Thymus (tissue), 14 donors: ENCODE measurements at places on chromosomes 7 and 10.

- DNase-seq, result no peak
These were observed 22.1 kb upstream of the HERPUD2 start for GRCh38 chr7:35717013-35717412.

GRCh38 chr7:156947120-156947843 is 2.2 kb upstream of the NOM1 start:
- no peak for DNase-seq

DNA sequence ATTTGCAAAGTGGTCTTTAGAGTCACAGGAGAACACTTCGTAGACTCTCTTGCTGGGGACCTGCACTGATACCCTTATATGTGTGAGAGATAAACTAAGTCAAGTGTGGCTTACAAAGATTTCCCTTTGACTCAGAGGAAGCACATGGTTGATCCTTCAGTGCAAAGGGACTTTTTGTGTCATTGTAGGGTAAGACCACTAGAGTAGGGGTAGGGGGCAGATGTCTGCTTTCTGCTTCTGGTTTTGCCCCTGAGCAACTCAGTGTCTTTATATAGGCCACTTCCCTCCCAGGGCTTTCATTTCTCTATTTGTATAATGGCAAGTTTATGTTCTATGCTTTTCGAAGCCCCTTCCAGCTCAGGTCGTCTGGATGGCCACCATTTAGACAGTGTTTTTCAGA is 281.7 kb downstream of the SORCS3 start:
- DNase-seq, result no peak

DNA sequence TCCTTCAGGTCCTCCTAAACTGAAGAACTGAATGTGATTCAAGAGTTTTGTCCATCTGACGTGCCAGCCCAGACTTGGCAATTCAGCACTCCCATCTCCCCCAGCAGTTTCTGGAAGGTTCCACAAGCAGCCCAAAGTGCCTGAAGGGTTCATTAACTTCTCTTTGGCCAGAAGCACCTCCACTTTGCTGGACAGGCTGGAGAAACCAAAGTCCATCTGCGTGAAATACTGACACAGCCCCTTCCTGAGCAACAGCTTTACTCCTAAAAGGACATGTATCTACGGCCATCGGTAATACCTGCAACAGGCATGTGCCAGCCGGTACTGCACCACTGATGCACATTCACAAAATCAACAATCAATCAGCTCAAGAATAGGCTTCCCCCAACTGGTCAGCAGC is 48.5 kb downstream of the RSU1 start:
- no peak for DNase-seq

- peak; percentile 43 for DNase-seq
These were observed 7.3 kb upstream of the KLHDC10 start for GRCh38 chr7:130063036-130063435.

- no peak for DNase-seq
These were observed 75.3 kb downstream of the C10orf90 start for GRCh38 chr10:126595160-126595559.

GRCh38 chr7:3191548-3191947 is 109.5 kb upstream of the SDK1 start:
- no peak for DNase-seq

DNA sequence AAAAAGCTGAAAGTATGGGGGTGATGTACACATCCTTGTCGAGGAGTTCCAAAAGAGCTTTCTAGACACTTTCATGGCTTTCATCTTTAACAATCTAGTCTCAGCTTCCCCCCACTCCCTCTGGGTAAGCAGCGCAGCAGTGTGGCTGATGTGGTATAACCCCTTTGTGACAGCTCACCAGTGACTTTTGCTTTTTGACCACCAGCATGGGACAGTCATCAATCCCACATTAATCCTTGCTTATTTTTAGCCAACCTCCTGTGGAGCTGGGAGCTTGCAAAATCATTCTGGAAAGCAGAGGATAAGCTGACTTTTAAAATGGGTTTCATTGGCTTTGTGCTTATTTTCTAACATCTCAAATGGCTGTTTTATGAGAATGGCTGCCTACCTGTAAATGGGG is 272.7 kb downstream of the HDAC9 start:
- no peak for DNase-seq

- no peak for DNase-seq
These were observed 21.6 kb upstream of the NUP205 start for GRCh38 chr7:135536150-135536549.

DNA sequence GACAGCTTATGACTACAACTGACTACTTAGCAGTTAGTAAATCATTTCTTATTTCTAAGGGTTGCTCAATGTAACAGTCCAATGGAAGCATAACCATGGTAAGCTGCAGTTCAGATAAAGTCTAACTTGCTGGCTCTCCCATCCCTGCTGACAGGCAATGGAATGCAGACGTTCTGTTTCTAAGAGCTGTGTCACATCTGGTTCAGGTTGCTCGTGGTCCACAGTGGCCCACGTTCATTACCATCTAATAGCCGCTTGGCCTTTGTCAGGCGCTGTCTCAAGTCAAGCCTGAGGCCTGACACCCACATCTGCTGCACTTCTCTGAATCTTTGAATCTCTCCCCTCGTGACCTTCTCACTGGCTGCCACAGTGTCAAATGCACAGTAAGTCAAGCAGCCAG is 240.8 kb downstream of the FGFR2 start:
- no peak for DNase-seq

- no peak for DNase-seq
These were observed 83.8 kb downstream of the SPAG6 start for GRCh38 chr10:22429146-22429545.
